ENCODE measurements at places on chromosomes 6 and 20.

GRCh38 chr6:136398453-136398852 is 108.8 kb upstream of the BCLAF1 start:
- no peak for DNase-seq

- no peak for DNase-seq
These were observed 125.3 kb downstream of the ATXN1 start for GRCh38 chr6:16635810-16636602.

DNA sequence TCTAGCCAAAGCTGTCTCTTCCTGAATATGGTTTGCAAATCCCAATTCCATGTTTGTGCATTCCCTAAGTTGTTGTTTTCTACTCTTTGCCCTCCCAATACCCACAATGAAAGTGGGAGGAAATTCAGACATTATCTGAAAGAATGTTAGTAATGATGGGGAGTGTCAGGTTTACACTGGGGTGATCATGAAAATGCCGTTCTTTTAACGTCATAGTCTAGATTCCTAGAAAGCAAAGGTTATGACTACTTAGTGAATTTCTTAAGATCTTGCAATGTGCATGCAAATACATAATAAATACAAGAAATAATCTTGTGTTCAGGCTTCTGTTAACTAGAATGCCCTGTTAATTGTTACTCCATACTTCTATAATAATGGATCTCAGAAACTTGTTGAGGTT is 101.0 kb downstream of the LCA5 start:
- no peak for DNase-seq

GRCh38 chr6:139334806-139335446 is 39.5 kb downstream of the CITED2 start:
- DNase-seq = no peak

- no peak for DNase-seq
These were observed 1.4 kb downstream of the RPRD1B start for GRCh38 chr20:38034961-38035360.

- no peak for DNase-seq
These were observed 108.5 kb upstream of the NXT1 start for GRCh38 chr20:23242104-23242503.

- no peak for DNase-seq
These were observed 995.1 kb downstream of the KIF16B start for GRCh38 chr20:15578113-15578512.

DNA sequence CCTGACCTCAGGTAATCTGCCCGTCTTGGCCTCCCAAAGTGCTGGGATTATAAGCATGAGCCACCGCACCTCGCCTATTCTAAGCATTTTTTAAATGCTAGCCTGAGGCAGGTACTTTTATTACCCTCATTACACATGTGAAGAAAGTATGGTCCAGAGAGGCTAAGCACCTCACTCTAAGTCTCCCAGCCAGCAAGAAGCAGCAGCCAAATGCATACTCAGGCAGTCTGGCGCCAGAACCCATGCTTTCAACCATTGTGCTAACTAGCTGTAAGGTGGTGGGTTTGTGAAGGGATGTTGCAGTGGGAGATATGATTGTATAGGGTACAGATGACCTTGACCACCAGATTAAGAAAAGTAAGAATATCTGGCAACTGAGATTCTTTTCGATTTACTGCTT is 26.1 kb upstream of the RIPOR2 start:
- no peak for DNase-seq

GRCh38 chr6:43125555-43125954 is 45.5 kb upstream of the SRF start:
- no peak for DNase-seq

GRCh38 chr6:17475606-17476244 is 82.3 kb downstream of the CAP2 start:
- DNase-seq = no peak
